Camera-type eye (tissue), 1 donor: ENCODE measurements at places on chromosomes 2 and 18. TPM values are rescaled to one million over a fixed set of nuclear protein-coding genes. Genes with fewer than 3 reads are reported as not detected.

GALR1 gene
- 0.16 TPM for total RNA-seq

GYPC gene
- total RNA-seq: 29.0 TPM

SLC35G4 gene
- total RNA-seq: not detected

UGT1A4 gene
- total RNA-seq: not detected

IL1RN gene
- 10.3 TPM for total RNA-seq

PFN4 gene
- total RNA-seq: 4.1 TPM

STAT4 gene
- total RNA-seq: 5.8 TPM

SFT2D3 gene
- total RNA-seq: 12.0 TPM

SEPTIN10 gene
- 83.8 TPM for total RNA-seq

TTR gene
- 86.6 TPM for total RNA-seq

UGT1A6 gene
- 0.55 TPM for total RNA-seq

LAMA3 gene
- total RNA-seq: 25.9 TPM

RGPD8 gene
- 37.1 TPM for total RNA-seq

INPP5D gene
- total RNA-seq: 8.0 TPM

GCA gene
- total RNA-seq: 32.6 TPM

LINC00305 gene
- not detected for total RNA-seq

CFAP221 gene
- total RNA-seq: 4.1 TPM

STEAP3 gene
- total RNA-seq: 2.6 TPM

CD226 gene
- 5.2 TPM for total RNA-seq

CFAP65 gene
- not detected for total RNA-seq

GULP1 gene
- 86.1 TPM for total RNA-seq

TIMM21 gene
- 47.2 TPM for total RNA-seq

SERPINB3 gene
- not detected for total RNA-seq

LIMS2 gene
- total RNA-seq: 11.2 TPM

IL1B gene
- total RNA-seq: 1.6 TPM

CLEC4F gene
- total RNA-seq: 9.1 TPM

GKN2 gene
- not detected for total RNA-seq

TTC21B gene
- 109 TPM for total RNA-seq

MTCL1 gene
- 26.9 TPM for total RNA-seq

MC4R gene
- total RNA-seq: 1.2 TPM
